ENCODE measurements at places on chromosomes 4 and X.
A peak's percentile ranks its signal among the peaks of the same experiment; 100 is the strongest.

- peak; percentile 56 for DNase-seq
These were observed at the start of gene TIMP1 for GRCh38 chrX:47581731-47582647. Gene TIMP1 (plus strand): TSS chrX:47582436. CDS start chrX:47583416, 980 bp downstream.

GRCh38 chr4:8352368-8353157 lies 83.0 kb downstream of the HTRA3 start:
- no peak for DNase-seq

GRCh38 chr4:1030031-1030430 lies 18.6 kb downstream of the FGFRL1 start:
- no peak for DNase-seq

- no peak for DNase-seq
These were observed 89.4 kb upstream of the TRIM2 start for GRCh38 chr4:153114771-153115321.

DNA sequence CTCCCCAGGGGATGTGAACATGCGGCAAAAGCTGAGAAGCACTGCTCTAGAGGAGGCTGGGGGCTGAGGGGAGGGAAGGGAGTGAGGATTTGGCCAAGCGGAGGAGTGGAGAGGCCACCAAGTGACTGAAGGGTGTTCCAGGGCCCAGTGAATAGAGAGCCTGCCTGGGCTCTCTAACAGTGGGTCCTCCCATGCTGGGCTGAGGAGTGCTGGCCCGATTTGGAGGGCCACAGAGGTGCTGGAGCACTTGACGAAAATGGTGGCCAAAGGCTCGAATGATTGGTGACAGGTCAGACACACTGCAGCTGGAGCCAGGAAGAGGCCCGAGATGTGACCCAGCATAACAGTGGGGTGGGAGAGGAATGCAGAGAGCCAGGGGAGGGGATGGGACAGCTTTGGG lies 37.5 kb upstream of the MAP3K15 start:
- DNase-seq, result no peak

DNA sequence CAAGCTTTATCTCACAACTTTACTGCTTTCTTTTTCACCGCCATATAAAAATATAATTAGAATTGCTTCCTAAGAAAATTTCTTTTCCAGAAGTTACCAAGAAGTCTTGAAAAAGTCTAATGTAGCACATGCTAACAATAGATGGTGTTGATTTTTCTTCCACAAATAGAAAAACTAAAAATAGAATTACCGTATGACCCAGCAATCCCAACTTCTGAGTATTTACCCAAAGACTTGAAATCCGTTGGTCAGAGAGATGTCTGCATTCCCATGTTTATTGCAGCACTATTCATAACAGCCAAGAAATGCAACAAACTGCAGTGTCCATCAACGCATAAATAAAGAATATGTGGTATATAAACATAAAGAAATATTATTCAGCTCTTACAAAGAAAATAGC lies 17.8 kb upstream of the EDNRA start:
- no peak for DNase-seq

DNA sequence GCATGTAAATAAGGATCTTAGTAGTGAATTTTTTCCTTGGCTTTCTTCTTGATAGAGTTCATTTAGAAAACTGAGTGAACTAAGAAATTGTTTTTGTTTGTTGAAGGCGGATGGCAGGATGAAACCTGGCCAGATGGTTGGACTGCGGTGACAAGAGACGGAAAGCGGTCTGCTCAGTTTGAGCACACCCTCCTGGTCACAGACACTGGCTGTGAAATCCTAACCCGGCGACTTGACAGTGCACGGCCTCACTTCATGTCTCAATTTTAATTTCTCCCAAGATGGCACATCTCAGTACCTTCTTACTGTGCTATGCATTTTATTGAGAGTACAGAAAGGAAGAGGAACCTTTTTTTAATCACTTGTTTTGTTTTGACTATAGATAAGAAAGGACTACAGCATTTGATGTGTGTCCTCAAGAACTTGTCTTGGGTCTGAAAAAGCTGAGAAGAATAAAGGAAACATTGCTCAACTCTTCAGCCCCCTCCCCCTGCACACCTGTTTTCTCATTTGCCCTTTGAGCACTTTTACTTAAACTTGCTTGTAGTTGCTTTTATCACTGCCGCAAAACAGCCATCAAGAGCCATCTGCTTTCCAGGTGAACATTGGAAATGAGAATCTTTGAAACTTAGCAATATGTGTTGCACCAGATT lies 27.4 kb downstream of the ADH5 start:
- no peak for DNase-seq

DNA sequence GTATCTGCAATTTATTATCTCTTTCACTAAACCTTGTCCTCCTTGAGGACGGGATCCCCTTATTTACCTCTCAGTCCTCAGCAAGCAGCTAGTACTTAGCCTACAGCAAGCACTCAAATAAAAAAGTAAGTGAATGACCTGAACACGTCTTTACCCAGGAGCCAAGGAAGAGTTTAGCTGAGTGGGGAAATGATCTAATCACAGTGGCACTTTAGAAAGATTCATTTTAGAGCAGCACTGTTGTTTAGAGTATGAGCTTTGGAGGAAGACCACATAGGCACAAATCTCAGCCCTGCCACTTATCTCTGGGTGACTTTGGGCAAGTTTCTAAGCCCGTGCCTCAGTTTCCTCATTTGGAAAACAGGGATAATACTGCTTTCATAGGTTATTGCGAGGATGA lies 2.7 kb downstream of the FAM120C start:
- DNase-seq, result no peak

- no peak for DNase-seq
These were observed 70.5 kb upstream of the HGFAC start for GRCh38 chr4:3371033-3372001.

- DNase-seq, result no peak
These were observed 22.6 kb upstream of the IGFBP7 start for GRCh38 chr4:57132743-57133137.

DNA sequence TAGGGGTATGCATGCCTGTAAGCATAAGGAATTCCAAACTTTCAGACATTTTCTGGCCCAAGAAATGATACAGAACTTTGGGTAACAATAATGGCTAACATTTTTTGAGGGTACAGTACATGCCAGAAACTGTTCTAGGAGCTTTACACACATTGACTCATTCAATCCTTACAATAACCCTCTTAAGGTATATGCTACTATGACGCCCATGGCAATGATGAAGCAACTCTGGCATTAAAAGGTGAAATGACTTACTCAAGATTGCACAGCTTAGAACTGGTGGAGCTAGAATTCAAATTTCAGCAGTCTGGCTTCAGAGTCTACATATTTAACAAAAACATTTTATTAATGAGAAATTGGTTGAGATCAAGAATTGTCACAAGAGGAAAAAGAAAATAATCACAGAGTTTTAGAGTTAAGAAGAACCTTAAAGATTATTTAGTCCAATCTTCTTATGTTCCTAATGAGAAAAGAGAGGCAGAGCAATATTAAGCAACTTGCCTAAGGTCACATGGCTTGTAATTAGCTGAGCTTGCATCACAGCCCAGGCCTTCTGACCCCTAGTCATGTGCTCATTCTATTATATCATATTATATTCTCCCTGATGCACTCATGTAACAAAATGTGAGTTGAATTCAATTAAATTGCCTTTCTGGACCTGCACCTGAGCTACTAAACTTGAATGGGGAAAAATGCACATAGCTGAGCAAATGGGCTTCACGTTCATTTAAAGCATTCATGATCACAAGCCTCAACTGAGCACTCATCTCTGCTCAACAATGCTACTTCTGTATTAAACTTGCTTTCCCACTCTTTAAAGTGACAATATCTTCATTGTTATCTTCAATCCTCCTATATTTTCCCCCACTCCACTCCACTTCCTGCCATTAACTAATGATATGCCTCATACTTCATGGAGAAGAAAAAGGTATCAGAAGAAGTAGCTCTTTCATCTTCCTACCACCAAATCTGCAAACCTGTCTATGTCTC lies 73.2 kb downstream of the ENOX2 start:
- no peak for DNase-seq

DNA sequence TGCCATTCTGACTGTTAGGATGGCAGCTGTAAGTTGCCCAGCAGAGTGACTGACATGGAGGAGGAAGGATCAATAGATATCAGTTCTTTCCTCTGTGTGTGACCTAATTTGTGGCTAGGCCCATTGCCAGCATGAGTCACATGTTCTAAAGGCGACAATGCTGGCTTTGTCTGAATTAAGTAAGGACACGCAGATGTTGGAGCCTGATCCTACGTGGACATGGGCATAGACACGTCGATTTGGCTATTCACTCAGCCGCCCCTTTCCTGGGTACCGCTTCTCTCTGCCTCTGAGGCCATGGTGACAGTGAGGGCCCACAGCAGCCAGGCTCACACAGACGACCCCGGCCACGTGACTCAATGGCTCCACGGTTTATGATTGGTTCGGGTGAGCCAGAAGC lies 16.3 kb downstream of the PROM1 start:
- no peak for DNase-seq

DNA sequence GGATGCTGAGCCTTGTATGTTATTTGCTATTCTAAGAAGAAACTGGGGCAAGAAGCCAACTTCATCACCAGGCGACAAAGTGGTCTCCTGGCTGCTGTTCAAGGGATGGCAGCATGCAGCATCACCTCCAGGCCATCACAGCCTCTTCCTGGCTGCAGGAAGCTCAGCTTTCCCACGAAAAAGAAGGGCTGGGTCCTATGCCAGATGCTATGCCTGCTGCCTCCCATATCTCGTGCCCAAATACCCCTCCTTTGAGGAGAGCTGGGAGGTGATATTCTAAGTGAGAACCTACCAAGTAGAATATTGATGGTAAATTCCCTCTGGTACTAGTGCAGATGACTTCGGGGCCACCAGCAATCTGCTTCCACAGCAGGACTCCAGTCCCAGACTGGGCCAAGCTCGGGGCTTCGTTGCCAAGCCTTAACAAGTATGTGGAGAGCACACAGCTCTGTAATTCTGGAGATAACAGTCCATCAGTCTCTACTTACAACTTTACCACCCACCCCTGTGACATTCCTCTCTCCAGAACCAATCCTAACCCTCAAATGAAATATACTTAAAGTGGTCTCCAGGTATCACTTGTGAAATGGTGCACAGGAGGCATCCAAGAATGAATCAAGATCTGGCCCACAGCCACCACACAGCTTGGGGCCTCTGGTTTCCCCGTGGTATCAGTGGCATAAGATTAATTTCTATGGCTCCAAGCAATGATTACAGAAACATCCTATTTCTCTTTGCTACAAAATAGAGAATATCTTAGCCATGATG lies 149.3 kb downstream of the PALLD start:
- DNase-seq, result no peak

DNA sequence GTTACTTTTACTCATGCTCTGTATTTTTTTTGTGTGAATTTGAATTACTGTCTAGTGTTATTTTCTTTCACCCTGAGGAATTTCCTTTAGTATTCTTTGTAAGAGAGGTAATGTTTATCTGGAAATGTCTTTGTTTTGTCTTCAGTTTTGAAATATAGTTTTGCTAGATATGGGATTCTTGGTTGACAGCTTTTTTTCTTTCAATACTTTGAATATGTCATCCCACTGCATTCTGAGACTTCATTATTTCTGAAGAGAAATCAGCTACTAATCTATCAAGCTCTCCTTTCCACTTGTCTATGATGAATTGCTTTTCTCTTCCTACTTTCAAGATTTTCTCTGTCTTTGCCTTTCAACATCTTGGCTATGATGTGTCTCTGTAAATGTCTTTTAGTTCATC lies 217.0 kb upstream of the CASK start:
- DNase-seq, result no peak

GRCh38 chr4:166459621-166460020 lies 586.6 kb downstream of the TLL1 start:
- DNase-seq, result no peak

DNA sequence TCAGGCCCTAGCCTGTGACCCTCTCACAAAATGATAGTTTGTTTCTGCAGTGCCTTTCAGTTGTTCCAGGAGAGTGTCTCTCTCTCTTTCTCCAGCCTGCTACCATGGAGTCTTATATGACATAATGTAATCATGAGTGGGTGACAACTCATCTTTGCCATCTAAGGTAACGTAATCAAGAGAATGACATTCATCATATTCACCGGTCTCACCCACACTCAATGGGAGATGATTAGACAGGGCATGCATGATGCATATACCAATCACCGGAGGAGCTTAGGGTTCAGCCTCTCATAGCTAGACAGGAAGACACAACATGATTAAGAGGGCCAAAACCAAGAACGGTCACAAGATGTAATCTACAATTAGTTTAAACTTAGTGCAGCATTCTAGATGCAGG lies 97.1 kb upstream of the FAM9B start:
- DNase-seq, result no peak

GRCh38 chrX:3293251-3293650 lies 53.2 kb downstream of the MXRA5 start:
- no peak for DNase-seq

GRCh38 chr4:6380746-6381410 lies 91.5 kb downstream of the PPP2R2C start:
- DNase-seq, result no peak

DNA sequence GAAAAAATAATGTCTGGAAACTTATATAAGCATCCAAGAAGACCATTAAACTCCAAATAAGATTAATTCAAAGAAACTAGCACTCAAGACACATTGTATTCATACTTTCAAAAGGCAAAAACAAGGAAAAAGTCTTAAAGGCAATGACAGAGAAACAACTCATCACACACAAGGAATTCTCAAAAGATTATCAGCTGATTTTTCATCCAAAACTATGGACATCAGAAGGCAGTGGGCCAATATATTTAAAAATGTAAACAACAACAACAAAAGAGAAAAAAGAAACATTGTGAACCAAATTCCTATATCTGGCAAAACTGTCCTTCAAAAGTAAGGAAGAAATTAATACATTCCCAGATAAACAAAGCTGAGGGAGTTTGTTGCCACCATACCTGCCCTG lies 711.4 kb upstream of the GALNTL6 start:
- DNase-seq, result no peak
